ENCODE measurements at places on chromosomes 12 and 14.

GRCh38 chr14:38012056-38012455 is 195.6 kb upstream of the SSTR1 start:
- no peak for DNase-seq

DNA sequence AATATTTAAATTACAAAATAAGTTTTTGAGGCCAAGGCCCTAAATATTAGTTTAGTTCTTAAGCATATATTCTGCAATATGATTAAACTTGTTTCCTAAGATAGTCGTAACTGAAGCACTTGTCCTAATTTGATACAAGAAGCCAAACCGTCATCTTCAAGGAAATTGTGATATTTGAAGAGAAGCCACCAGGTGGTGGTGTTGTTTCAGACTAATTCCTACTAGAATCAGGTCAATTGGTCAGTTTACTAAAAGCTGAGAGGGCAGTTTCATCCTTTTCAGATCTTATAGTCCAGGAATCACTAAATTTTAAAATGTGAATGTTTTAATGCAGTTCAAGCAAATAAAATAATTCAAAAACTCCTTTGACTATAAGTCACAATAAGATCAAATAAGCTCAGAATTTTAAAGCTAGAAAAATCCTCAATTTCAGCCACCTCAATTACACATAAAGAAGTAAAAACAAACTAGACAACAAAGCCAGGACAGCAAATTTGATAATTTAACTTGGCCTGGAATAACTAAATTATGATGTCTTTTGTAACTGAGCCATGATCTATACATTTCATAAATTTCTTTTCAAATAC is 7.1 kb upstream of the ARL1 start:
- no peak for DNase-seq

GRCh38 chr12:82950356-82950755 is 263.6 kb downstream of the TMTC2 start:
- no peak for DNase-seq

GRCh38 chr12:132872975-132873421 is 14.4 kb downstream of the CHFR start:
- DNase-seq: no peak

- DNase-seq: no peak
These were observed 172.5 kb downstream of the GXYLT1 start for GRCh38 chr12:41972196-41972595.

DNA sequence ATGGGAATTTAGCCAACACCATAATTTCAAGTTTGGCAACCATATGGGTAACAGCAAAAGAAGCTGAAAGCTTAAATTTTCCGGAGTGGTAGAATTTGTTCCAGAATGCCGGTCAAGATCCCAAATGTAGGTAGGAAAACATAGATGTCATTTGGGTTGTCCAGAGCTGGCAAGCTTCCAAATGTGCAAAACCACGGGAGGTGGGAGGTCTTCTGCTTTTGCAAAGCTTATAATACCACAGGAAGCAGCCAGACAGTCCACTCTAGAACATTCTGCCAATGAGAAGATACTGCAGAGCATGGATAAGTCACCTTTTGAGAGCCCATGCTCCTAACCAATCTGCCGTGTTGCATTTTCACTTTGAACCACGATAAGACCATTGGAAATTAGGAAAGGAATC is 26.4 kb upstream of the BATF start:
- DNase-seq: no peak

DNA sequence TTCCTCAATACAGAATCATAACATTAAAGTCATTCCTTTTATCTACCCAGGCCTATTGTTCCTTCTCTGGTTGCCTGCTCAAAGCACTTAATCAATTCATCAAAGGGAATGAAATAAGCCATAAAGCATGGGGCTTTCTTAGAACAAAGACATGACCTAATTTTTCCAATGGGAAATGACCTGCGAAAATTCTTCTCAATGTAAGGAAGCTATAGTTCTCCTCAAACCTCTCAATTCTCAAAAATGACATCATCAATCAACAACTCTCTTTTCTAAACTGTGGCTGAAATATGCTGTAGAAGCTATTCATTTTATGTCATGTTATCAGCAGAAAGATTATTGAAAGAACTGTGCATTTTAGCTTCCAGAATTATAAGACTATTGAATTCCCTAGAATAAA is 116.0 kb upstream of the PTPRR start:
- DNase-seq: no peak

- no peak for DNase-seq
These were observed 334.2 kb downstream of the MED13L start for GRCh38 chr12:115943310-115943629.

DNA sequence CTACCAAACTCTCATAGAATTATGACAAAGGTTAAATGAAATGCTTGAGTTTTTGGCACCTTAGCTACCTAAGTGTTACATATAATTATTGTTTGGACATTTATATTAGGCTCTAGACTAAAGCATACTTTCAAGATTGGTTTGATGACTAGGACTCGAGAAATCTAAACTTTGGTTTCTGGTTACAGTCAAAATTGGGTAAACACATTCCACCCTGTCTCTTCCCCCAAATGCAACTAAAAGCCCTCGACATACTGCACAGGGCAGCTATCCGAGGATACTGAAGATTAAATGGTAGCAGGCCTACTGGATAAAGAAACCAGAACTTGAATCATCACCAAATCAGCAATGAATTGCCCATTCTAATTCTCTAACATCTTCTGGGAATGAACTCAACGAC is 369.1 kb downstream of the PRKD1 start:
- no peak for DNase-seq

GRCh38 chr12:94644141-94644979 is 6.0 kb downstream of the TMCC3 start:
- DNase-seq: no peak

GRCh38 chr14:73014105-73014504 is 12.8 kb downstream of the ZFYVE1 start:
- DNase-seq: no peak

DNA sequence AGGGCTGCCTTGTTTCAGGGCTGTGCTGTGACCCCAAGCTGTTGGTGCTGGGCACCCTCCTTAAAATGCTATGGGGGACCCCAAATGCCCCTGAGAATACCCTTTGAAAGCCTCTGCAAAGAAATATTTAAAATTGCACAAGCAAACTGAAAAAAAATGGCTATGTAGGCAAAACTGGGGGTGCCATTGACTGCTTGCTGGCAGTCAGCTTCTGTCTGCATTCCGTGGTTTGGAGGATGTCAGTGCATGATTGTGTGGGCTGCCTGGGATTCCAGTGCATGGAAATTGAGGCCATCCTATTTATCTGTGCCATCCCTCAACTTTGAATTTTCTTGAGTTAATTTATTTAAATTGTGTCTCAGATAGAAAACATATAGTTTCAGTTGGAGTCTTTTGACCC is 113.7 kb upstream of the RTL1 start:
- no peak for DNase-seq

DNA sequence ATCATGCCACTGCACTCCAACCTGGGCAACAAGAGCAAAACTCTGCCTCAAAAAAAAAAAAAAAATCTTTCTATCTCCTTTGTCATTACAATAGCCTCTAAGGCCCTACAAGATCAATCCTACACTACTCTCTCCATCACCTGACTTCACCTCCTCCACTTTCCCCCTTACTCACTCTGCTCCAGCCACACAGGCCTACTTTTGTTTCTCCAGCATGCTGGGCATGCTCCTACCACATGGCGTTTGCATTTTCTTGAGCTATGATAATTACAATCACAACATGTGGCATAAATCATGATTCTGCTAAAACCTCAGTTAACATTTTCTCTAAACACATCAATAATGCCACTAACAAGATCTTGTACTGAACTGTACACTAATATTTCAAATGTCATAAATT is 7.8 kb downstream of the PPP1R13B start:
- no peak for DNase-seq

GRCh38 chr14:48628870-48629269 is 953.5 kb upstream of the MDGA2 start:
- no peak for DNase-seq

DNA sequence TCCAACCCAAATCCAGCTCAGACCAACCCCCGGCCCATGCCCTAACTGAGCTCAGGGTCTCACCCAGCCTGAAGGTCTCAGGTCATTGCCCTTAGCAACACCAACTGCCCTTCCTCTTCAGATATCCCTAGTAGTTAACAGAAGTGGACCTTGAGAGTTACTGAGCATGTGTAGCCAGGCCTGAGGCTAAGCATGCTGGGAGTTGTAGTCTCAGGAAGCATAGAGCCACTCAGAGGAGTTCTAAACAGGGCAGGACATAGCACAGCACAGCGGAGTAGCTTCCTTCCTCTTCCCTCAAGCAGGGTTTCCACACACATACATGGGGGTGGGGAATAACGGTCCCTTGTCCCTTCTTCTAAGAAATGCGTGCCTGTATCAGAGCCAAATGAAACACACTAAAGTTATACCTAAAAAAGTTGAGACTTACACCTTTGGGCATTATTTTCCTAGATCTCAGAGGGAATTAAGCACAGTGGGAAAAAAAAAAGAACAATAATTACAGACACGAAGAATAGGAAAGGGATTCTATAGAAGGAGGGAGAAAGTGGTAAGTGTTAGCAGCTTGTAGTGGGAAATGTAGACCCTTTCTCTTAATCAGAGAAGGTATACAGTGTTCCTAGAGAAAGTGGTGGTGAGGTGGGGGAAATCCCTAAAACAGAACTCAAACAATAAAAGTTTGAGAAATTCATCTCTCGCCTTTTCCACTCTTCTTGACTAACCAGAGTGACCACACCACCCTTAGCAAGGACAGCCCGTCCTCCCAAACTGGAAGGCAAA is 4.4 kb downstream of the KMT2D start:
- DNase-seq: no peak

DNA sequence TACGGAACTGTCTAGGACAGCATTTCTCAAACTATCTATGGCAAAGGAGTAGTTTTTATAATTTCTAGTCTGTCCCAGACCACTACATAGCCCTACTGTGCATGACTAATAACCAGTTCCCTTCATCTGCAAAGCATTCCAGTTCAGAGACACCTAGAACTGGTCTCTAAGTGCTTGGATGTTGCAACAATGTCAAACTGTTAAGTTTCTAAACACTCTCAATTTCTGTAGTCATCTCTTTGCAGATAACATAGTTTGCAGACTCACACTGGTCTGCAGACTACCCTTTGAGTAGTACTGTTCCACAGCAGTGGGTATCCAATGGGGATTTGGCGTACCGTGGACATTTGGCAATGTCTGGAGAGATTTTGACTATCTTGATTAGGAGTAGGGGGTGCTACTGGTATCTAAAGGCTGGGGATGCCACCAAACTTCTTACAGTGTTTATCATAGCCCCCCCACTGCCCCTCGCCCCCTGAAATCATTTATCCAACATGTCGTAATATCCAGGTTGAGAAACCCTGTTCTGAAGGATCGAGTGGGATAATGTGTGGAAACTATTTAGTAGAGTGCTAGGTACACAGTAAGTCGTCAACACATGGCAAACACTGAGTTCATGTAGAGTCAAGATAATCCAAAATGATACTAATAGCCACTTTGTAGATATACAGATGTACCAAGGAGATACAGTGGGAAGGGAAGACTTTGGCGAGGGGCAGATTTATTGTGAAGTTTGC is 1.7 kb downstream of the C12orf76 start:
- DNase-seq: no peak

DNA sequence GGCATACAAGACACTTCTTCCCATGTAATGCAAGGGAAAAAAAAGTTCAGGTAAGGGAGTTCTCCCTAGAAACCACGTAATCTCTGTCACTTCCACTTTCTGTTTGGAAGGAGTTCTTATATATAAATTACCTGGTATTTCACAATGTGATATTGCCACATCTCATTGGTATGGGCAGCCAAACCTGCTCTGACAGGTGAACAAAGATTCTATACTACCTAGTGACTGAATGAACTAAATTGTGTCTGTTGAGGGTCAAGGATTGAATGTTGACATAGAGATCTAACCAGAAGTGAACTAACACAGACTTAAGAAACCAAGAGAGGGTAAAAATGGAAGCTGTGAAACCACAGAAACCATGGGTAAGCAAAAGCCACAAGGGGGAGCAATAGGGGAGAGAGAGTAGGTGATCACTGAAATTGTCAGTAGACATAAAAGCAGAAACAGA is 161.3 kb downstream of the RPL10L start:
- DNase-seq: no peak

GRCh38 chr12:105279460-105280056 is 43.6 kb upstream of the APPL2 start:
- DNase-seq: no peak

GRCh38 chr14:101369194-101369915 is 191.9 kb upstream of the DIO3 start:
- DNase-seq: no peak

DNA sequence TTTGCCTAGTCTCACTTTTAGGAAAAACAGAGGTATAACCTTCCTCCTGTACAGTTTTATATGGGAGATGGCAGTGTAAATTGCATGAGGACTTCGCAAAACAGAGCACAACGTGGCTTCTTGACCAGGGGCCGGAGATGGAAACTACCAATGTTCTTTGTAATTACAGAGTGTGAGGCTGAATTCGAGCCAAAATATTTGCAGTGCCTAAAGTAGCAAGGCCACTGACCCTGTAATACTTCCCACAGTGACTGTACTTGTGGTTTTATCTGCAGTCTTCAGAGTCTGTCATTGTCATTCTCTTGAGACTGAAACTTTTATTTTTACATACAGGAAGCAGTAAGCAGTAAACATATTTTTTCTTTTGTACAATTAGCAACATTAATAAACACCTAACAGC is 98.9 kb downstream of the RERG start:
- no peak for DNase-seq

GRCh38 chr14:83164016-83164415 is 1630.4 kb upstream of the SEL1L start:
- no peak for DNase-seq

DNA sequence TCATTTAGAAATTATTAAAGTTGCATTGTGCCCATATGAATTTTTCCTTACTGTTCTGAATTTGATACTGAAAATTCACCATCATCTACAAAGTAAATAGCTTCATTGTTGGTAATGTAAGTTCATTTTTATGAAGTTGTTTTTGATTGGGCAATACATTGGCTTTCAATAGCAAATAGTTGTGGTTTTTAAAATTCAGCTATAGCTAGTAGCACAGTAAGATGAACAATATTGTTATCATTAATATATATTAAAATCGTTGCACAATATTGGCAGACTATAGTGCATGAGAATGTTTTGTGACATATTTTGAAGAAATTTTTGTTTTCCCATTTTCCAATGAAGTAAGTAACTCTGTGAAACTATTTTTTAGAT is 575.0 kb downstream of the PRKD1 start:
- DNase-seq: no peak

- no peak for DNase-seq
These were observed 754 bp downstream of the KRT18 start for GRCh38 chr12:52949413-52950331.

- DNase-seq: no peak
These were observed 89.9 kb downstream of the TBX5 start for GRCh38 chr12:114316076-114316475.
